Endothelial cell (in vitro differentiated cells): ENCODE measurements at places on chromosomes 6 and 20.

- DNase-seq = no peak
These were observed 38.7 kb downstream of the TTI1 start for GRCh38 chr20:37994512-37994911.

DNA sequence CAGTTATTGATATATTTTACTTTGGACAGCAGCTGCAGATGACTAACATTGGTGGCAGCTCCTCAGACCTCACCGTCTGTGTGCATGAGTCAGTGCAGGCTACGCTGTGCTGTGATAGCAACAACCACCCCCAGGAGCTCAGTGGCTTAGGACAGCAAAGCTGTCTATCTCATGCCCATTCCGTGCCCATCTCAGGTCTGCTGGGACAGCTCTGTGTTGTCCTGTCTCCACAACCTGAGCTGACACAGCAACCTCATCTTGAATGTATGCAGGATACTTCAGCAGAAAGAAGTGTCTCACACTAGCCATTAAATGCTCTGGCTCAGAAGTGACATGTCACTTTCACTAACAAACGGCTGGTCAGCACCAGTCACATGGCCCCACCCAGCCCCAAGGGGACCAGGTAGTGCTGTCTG, 47.7 kb downstream of the BANF2 start:
- no peak for DNase-seq

DNA sequence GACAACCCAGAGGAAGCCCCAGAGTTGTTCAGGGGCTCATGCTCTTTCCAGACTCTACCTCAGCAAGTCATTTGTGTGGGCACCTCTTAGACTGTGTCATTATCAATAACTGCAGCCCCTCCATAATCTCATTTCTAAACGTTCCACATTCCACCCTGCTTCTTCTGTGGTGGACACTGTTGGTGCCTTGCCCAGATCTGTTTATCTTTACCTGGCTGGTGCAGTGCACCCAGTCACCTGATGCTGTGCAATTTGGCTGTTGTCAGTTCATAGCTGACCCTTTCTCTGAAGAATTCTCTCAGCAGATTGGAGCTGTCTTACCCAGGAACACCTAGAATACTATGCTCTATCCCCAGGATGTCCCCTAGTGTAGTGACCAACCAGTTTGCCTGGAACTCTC, 80.0 kb downstream of the ATRN start:
- no peak for DNase-seq

- DNase-seq = no peak
These were observed 1.5 kb downstream of the FAM210B start for GRCh38 chr20:56360133-56360907.

DNA sequence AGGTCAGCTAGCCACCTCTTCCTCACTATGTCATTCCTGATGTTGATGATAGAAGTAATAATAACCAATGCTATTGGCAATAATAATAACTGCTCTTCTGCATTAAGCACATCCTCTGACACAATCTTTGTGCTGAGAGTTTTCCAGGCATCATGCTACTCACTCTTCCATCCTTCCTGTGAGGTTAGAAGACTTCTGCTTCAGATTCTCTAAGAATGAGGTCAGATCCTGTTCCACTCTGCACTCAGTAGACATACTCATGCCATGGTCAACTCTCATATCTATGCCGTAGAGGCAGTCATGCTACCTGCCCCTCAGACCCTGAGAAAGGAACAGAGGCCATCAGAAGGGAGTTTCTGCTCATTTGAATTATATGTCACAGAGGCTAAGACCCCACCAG, 98.1 kb upstream of the TOP1 start:
- DNase-seq = no peak

GRCh38 chr6:26544473-26544872, 6.3 kb downstream of the HMGN4 start:
- no peak for DNase-seq

DNA sequence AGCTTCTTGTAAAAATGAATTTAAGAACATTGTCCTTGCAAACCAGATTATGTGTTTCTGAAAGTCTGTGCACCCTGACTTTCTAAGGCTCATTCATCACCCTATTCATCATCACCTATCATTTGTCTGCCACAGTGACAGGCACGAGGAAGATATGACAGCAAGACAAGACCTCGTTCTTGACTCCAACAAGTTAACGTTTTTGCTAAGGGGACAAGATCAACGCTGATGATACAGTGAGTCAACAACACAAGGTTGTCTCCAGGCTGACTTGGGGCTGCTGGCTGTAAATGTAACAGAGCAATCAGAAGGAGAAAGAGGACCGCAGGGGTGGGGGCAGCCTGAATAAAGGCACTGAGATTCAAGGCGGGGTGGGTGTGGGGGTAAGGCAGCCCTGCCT, 94.2 kb downstream of the FOXC1 start:
- DNase-seq = no peak
